ENCODE measurements at places on chromosomes 12 and 14. TPM values are rescaled to one million over a fixed set of nuclear protein-coding genes. Genes with fewer than 3 reads are reported as not detected.

- DNase-seq: no peak
Measured at GRCh38 chr12:108853981-108854446, 3.4 kb downstream of the SSH1 start.

- no peak for DNase-seq
Measured at GRCh38 chr12:810116-810515, 57.7 kb downstream of the WNK1 start.

The CABP1 gene
- 0.89 TPM for total RNA-seq

The CFAP54 gene
- total RNA-seq: 0.42 TPM

GRCh38 chr12:26551385-26551784 is 281.6 kb downstream of the ITPR2 start:
- no peak for DNase-seq

The PLA2G1B gene
- not detected for total RNA-seq

The SAMD4A gene
- 137 TPM for total RNA-seq

DNA sequence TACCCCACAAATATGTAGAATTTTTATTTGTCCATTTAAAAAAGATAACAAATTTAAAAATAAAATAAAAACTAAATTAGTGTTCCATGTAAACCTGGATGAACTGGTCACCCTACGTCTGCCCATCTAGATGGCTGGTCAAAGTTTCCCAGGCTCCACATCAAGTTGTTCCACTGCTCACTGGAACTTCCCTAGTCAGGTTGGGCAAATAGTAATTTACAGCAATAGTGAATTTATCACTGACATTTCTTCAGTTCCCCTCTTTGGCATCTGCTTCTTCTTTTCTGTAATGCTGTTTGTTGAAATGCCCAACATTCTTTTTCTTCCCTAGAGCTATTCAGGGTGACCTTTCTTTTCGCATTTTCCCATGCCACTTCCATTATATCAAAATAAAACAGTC is 272.7 kb upstream of the BTG1 start:
- DNase-seq: no peak

- peak; percentile 83 for DNase-seq
Measured at GRCh38 chr14:59337141-59337611, 128.0 kb downstream of the GPR135 start.

DNA sequence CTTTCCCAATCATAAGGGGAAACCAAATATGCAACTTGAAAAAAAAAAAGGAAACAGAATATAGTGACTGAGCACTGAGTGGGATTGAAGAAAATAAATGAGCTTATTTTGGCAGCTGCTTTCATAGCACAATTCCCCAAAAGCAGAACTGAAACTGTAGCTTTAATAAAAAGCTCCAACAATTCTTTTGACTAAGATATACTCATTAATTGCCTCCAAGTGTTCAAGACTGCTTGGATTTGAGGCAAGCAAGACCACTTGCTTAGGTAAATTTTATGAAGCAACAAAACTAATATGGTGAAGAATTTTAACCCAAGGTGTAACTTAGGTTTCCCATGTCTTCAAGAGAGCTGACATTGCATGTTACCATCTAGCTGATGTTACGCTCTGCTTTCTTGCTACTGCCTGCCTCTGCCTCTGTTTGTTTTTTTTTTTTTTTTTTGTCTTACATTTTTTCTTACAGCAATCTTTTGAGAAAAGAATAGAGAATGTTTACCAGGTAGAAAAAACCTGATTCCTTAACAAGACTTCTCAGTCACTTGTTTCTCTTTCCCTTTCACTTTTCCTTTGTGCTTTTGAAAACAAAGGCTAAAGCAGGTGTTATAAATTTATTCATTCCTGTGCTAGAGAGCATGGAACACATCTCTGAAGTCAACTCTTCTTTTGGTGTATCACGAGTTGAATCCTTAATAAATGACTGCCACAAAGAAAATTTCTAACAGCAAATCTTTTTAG is 134.4 kb downstream of the BCAT1 start:
- no peak for DNase-seq

DNA sequence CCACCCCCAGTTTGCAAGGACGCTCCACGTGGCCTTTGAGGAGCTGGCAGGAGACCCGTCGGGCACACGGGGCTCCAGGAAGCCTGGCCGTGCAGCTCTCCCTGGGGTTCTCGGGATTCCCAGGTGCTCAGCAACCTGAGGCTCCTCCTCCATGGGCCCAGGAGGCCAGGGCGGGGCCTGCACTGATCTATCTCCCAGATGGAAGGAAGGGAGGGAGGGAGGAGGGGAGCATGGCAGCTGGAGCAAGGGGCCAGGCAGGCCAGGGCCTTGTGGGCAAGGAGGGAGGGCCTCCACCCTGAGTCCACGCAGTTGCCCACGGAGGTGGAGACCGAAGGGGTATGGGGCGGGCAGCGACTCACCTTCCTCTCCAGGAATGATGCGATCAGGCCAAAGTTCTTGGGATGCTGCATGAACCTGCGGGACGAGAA is 127.3 kb downstream of the RFLNA start:
- DNase-seq: peak; percentile 75

The PIWIL1 gene
- total RNA-seq: not detected

DNA sequence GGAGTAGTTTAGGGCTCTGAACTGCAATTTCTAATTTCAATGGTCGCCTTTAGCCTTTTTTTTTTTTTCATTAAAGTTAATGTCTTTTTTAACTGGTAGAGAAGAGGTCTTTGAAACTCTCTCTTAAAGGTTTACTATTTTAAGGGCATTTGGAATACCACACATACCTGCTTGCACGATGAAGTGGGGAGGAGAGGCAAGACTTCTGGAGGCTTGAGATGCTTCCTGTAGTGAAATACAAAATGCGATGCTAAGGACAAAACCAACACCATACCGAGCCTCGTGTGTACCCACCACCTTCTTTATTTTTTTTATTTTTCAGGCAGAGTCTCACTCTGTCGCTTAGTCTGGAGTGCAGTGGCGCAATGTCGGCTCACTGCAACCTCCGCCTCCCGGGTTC is 57.4 kb downstream of the GLT1D1 start:
- DNase-seq: no peak

- no peak for DNase-seq
Measured at GRCh38 chr14:78162202-78162601, 8.0 kb upstream of the NRXN3 start.

DNA sequence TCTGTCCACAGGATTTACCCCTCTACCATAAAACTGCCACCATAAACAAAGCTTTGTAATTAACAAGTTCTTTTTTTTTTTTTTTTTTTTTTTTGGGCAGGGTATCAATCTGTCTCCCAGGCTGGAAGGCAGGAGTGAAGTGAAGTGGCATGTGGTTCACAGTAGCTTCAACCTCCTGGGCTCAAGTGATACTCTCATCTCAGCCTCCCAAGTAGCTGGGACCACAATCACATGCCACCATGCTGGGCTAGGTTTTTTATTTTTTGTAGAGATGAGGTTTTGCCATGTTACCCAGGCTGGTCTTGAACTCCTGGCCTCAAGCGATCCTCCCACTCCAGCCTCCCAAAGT is 61.1 kb upstream of the NUDT4 start:
- no peak for DNase-seq

DNA sequence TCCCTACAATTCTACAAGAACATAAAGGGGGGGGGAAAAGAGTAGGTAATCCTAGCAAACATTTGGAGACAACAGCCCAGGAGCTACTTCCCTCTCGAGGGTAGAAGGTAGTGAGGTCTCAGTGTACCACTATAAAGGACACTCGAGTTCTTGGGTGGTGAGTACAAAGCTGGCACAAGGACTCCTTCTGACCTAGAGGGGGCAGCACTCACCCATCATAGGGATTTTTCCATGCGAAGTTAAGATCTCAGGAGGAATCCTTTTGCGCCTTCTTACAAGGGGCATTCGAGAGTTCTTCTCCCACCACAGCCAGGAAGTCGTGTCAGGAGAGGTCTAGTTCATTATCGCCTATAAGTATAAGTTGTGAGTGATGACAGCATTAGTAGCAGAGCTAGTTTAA is 200.2 kb upstream of the RBM19 start:
- DNase-seq: peak; percentile 34

The SMAGP gene
- total RNA-seq: 4.4 TPM

The CISTR gene
- 5.9 TPM for total RNA-seq

GRCh38 chr14:38592764-38593442 is 337.0 kb upstream of the CLEC14A start:
- DNase-seq: no peak

GRCh38 chr12:2359725-2360629 is 307.2 kb downstream of the CACNA1C start:
- DNase-seq: no peak

DNA sequence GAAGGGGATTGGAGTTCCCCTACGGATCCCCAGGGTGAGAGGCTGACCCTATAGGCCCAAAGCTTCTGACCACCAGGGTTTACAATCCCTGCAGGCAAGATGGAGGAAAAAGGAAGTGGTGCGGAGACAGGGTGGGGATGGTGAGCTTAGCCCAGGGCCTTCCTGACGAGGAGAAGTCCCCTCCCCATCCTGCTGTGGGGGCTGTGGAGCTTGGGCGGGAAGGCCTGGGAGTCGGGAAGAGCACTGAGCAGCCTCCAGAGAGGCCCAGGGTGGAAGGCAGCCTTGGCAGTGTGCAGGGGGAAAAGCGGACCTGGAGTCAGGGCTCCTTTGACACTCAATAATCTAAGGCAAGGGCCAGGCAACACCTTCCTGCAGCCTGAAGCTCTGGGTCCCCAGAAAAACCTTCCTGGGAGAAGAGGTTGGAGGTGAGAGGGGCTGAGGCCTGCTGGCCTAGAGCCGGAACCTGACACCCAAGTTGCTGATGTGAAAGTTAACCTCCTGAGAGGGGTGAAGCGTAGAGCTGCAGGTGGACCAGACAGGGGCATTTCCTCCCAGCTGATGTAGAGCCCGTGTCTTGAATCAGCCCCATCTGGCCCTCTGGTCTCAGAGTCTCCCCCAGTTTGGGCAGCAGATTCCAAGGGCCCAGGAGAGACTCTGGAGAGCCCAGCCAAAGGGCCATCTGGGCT is 6.0 kb downstream of the HDAC7 start:
- DNase-seq: peak; percentile 76

DNA sequence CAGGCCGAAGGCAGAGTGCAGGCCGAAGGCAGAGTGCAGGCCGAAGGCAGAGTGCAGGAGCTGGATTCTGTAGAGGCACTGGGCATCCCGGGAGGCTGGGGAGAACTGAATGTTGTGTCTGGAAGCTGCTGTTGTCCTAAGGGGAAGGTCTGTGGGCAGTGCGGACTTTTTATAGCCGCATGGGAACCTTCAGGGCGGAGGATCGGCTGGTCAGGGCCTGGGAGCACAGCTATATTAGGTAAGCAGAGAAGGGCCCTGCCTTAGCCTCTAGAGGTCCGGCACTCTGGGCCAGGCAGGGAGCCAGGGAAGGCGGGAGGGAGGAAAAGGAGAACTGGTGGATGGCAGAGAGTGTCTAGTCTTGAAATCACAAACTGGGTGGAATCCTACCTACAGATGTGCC is 14.2 kb downstream of the CABP1 start:
- peak; percentile 91 for DNase-seq

DNA sequence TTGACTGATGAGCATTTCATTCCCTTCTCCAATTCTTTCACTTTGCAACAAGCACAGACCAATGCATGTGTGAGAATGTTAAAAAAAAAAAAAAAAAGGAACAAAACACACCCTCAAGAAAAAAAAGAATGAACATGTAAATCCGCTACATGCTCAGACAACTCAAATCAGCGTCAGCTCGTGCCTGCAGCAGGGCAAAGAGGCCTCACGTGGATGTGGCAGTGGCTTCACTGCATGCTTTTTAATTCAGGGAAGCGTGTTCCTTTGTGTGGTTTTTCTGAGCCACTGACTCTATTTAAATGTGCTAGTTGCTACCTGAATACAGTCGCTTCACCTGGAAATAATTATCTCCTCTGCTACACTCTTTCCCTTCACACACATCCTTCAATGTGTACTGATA is 55.1 kb downstream of the PPP1R36 start:
- no peak for DNase-seq

DNA sequence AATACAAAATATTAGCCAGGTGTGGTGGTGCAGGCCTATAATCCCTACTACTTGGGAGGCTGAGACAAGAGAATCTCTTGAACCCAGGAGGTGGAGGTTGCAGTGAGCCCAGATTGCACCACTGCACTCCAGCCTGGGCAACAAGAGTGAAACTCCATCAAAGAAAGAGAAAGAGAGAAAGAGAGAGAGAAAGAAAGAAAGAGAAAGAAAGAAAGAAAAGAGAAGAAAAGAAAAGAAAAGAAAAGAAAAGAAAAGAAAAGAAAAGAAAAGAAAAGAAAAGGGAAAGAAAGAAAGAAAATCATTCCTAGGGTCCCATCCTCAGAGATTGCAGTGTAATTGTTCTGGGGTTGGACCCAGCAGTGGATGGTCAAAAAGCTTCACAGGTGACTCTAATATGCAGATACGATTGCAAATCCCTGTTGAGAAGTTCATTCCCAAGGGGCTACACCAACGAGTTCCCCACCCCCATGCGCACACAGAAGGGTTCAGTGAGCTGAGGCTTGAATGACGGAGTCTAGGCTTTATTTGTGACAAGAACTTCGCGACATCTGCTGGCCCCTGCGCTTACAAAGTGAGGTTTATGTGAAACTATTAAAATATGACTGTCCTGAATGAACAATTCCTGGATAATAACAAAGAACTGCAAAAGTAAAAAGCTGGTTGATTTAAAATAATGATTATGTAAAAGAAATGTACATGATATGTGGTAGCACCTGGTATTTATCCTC is 17.4 kb upstream of the RNASE12 start:
- no peak for DNase-seq

GRCh38 chr14:33085799-33086198 is 147.1 kb downstream of the NPAS3 start:
- DNase-seq: no peak

DNA sequence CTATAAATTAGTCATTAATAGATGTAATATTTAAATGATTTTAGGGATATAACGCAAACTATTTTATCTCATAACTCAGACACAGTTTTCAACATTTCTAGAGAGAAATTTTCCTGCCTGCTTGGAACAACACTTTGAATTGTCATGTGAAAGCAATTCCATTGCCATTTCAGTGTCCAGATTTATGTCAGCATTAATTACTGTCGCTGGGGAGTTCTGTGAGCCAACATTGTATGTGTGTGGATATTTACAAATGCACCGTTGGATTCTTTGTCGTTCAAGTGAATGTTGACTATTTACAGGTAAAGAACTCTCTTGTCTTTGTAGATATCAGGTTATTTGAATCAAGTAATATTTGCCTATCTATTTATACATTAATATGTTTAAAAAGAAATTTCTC is 465.3 kb upstream of the RGS6 start:
- DNase-seq: no peak

Measured in right cardiac atrium (tissue), 5 donors.